ENCODE measurements at places on chromosomes 5 and 9.

DNA sequence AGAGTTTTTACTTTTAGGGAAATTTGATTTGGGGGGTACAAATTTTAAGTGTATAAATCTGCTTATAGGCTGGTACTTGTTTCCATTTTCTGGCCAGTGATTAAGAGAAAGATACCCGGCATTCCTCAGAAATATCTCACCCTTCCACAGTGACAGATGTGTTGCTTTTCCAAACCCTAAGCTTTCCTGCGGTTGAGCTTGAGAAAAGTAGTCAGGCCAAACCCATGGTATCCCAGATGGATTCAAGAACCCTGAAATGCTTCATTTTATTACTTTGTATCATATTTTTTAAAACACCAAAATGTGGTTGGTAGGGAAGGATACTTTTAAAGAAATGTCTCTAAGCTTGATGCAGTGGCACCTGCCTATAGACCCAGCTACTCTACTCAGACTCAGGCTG is 23.5 kb downstream of the SPTAN1 start:
- DNase-seq = no peak

GRCh38 chr9:5688109-5688508 is 59.2 kb downstream of the RIC1 start:
- no peak for DNase-seq

DNA sequence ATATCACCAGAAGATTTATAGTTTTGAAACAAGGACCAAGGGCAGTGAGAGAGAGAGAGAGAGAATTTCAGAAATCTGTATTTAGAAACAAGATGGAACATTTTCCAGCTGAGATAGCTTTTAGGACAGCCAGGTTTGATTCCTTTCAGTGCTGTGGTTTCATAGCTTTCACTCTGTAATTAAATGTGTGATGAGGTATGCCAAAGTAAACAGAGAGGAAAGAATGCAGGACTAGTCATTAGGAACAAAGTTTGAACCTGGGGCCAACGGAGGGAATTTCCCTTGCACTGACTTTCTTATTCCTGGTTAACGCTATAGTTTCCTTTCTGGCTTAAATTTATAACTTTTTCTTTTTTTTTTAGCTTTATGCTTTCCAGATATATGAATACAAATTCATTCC is 10.0 kb upstream of the CCL28 start:
- DNase-seq = no peak

DNA sequence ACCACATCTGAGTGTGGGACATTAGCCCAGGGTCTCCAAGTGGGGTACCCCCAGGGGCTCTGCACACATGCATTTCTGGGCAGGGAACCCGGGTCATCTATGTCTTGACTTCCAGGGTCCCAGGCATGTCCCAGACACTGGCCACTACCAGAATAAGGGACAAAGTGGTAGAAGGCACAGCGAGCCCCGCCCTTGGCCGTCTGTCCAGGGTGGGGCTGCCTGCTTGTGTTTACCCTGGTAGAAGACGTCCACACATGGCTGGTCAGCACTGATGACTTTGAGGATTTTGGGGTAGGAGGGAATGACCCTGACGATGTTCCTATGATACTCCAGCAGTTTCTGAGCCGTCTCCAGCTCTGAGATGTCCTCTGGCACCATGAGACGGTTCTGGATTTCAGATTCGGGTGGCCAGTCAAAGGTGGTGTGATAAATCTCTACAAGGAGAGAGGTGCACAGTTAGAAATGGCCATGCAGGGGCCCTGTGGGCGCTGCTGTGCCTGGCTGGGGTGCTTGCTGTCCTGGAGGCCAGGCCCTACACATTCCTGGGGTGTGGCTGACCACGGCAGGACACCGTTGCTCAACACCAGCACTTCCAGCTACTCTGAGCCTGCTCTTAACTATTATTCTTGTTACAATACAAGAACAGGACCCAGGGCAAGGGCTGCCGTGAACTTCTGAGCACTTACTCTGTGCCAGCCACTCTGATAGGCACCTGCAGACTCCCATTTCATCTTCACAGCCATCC is 51.3 kb downstream of the AK8 start:
- no peak for DNase-seq

- DNase-seq = no peak
Measured at GRCh38 chr9:75448281-75448680, 360.0 kb downstream of the OSTF1 start.

DNA sequence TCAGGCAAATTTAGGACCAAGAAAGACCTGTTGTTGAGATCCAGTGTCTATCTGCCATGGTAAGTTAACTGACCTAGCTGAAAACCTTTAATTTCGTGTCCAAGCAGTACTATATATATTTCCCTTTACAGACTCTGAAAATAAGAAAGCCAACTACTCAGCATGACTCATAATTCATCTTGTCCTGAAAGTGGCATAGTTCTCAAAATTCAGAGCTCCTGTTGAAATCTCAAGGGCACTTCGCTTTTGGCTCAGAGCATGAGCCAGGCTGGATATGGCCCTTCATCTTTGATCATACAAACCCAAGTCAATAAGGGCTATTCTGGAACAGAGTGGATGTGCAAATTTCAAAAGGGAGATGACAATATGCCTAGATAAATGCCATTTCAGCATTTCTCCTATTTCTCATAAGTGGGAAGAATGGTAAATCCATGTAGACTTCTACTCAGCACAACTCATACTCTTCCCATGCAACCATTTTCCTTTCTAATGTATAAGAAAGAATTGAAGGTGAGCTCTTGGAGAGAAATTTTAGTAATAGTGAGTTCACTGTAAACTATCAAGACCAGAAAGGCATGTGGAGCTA is 567.9 kb upstream of the DAB2 start:
- no peak for DNase-seq

GRCh38 chr9:89619424-89620138 is 14.8 kb downstream of the GADD45G start:
- DNase-seq = no peak

DNA sequence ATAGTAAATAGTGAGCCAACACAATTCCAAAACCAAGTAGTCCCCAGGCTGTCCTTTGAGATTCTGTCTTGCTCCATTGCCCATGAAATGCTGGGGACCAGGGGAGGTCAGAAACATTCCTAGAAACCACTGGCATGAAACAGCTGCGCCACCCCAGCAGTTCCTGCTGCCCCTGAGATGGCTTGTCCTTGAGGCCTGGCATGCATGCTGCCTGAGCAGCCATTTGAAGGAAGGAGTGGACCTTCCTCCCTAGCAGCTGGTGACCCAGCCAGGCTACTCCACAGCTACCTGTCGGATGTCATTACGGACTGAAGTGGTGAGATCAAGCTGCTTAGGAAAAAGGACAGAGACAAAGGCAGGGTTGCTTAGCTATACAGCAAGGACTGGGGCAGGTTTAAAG is 260.6 kb downstream of the DENND1A start:
- no peak for DNase-seq

- no peak for DNase-seq
Measured at GRCh38 chr9:97910357-97910756, 11.9 kb downstream of the TRMO start.

DNA sequence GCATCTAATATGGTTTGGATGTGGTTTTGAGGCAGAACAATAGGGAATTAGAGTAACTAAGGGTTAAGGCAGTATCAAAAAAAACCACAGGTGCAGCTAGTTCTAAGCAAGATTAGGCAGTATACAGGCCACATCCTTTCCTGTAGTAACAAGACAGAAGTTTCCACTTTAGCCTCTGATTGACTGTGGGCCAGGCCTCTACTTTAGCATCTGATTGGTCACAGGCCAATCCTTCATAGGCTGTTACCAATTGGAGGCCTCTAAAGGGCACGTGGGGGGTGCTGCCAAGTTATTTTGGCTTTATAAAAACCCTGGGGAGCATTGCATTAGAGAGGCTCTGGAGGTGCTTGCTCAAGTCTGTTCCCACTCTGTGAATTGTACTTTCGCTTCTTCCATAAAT is 144.1 kb upstream of the ST8SIA4 start:
- DNase-seq = no peak

- no peak for DNase-seq
Measured at GRCh38 chr9:36793277-36793676, 220.6 kb downstream of the MELK start.

DNA sequence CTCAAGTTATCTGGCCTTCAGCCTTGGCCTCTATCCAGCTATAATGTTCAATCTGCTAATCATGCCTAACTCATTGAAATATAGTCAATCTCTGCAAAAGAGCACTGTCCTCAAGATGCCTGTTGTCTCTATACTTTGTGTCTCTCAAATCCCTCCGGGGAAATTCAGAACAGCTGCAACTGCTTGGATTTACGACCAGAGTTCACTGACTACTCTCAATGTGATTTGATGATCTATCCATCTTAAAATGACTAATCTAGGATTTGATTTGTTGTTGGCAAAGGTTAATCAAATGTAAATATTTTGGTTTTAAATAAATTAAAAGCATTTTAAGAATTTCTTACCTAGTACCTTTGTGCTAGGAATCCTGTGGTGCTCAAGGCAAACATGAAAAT is 40.9 kb downstream of the SVEP1 start:
- no peak for DNase-seq
